ENCODE measurements at places on chromosomes 5 and 9.

DNA sequence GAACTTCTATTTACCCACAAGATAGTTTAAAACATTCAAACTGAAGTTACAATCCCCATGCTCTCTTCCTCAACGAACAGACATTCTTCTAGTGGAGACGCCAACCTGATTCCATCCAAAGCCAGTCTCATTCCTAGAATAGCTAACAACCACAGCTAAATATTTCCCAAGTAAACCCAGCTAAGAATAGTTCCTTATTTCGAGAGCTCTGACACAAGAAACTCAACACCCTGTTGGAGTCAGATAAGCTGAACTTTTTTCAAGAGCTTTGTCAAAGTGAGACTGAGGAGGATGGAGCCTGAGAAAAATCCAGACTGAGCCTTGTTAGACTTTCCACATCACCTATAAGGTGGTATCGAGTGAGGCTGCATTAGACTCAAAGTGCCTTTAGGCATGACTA, 56.7 kb upstream of the RPS23 start:
- DNase-seq = no peak

GRCh38 chr5:82745016-82745415, 332.2 kb downstream of the TMEM167A start:
- no peak for DNase-seq

GRCh38 chr9:116907989-116908388, 220.9 kb downstream of the TRIM32 start:
- DNase-seq = no peak

GRCh38 chr5:140223567-140223966, 48.6 kb downstream of the CYSTM1 start:
- DNase-seq = no peak

- no peak for DNase-seq
These were observed 74.9 kb upstream of the PHYKPL start for GRCh38 chr5:178307267-178308045.

DNA sequence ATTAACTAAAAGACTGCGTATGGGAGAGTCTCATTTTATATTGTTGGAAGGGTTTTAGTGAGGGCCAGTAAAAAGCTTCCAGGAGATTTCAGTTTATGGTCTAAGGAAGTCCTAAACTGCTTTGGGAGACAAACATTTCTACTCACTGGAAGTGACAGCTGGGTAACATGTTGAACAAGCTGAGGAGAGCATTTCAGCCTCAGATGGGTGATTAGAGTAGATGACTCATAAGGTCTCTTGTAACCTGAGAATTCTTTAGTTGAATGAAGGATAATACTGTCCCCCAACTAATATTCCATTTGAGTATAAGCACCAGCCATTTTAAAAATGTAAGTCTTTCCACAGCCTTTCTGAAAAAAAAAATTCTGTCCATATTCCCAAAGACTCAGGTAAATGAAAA, 218.0 kb upstream of the C9orf72 start:
- DNase-seq = no peak

GRCh38 chr5:87746341-87746740, 333.6 kb upstream of the CCNH start:
- DNase-seq = no peak

All from stimulated activated CD8-positive, alpha-beta memory T cell treated with anti-CD3 and anti-CD28 coated beads, Interleukin-4, amount 100 ng/mL, for 4 hours (primary cell).